Smooth muscle cell of the brain vasculature (primary cell): ENCODE measurements at places on chromosomes 7 and 10.

- DNase-seq = no peak
Observed at GRCh38 chr7:129607471-129608120, 3.9 kb upstream of the NRF1 start.

DNA sequence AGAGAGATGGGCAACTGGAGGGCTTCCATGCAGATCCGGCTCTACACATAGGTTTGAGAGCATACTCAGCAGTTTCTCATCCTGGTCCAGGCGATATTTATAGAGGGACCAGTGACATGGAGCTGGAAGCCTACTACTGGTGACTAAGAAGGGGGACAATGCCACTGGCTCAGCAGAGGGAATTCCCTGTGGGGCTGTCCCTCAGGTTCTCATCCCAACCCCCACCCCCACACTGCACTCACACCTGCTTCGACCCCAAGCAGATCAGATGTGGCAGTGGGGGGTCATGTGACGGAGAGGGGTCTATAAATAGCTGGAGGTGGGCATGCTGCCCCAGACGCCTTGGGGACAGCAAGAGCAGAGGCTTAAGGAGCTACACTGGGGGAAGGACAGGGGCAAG is at the start of gene CLCN1:
Gene CLCN1 (plus strand): TSS at position 336 of the 400 bp plus-strand sequence. CDS start 102 bp downstream, outside the sequence.
- DNase-seq = no peak

GRCh38 chr7:91068136-91068795 is 196.0 kb upstream of the FZD1 start:
- no peak for DNase-seq

DNA sequence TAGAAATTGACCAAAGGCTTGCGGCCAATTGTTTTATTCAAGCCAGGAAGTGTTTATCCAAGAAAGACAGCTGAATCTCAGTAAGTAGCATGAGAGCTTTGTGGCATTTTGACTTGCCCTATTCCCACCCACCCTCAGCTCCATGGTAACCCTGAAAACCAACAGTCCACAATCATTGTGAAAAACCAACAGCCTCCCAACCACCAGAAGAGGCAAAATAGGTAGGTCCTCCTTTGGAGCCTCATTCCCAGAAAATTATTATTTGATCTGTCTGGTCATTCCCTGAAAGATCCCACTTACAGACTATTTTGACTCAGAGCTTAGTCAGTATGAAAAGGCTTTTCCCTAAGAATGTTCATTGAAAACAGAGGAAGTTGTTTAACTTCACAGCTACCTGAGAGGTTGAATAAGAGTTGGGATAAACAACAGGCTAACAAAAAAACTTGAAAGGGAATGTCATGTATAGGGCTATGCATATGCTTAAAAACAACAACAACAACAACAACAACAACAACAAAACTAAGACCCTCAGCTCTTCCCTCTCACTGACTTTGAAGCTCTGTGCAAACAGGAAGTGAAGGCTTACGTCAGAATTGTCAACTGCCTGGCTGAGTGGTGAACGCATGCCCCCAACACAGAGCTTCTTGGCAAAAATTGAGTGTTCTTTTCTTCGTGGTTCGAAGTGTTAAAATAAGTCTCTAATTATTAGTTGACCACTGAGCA is 11.2 kb downstream of the KPNA7 start:
- no peak for DNase-seq

DNA sequence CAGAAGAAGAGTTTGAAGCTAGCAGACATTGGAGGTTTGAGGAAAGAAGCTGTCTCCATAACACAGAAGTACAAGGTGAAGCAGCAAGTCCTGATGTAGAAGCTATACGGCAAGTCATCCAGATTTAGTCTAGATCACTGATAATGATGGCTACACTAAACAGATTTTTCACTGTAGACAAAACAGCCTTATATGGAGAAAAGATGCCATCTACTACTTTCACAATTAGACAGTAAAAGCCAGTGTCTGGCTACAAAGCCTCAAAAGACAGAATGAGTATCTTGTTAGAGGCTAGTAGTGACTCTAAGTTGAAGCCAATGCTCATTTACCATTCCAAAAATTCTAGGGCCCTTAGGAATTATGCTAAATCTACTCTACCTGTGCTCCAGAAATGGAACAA is 85.1 kb downstream of the SNX13 start:
- DNase-seq = no peak

DNA sequence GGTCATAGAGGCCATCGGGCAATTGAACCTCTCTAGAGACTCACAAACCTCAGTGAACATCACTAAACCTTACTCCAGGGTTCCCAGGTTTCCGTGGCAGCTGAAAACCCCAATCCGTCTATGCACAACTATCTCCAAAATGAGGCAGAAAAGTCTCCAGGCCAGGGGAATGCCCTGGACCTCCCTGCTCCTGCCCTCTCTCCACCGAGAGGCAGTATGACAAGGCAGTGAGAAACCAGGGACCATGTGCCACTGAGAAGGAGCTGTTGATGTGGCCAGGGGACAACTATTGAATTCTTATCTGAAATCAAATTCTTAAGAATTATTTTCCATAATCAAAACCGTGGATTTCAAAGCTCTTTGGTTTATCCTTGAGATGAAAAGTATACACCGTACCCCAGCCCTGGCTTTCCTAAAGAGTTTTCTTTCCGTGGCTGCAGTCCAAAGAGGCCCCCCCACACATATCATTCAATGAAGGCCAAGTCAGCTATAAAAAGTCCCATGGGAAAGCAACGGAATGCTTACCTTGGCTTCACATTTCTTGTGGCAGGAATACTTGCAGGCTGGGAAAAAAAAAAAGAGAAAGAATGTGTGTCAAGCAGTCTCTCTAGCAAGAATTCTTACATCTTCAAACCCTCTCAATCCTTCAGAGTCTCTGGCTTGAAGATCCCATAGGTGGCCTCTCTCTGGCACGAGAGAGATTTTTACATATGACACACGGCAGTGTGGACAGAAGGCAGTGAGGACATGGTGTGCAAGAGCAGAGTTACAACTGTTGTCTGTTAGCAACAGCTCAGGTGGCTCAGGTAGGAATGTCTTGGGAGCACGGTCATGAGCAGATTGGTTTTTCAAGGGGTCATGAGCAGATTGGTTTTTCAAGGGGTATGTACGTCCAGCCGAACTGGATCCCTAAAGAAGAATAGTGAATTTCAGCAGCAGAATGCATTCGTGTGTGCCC is 75.2 kb downstream of the TNS3 start:
- no peak for DNase-seq

GRCh38 chr10:114631090-114631665 is 26.9 kb downstream of the ABLIM1 start:
- DNase-seq = no peak

GRCh38 chr10:30324448-30325110 is 24.5 kb downstream of the MTPAP start:
- no peak for DNase-seq

- DNase-seq = no peak
Observed at GRCh38 chr10:3233486-3233990, 61.0 kb upstream of the PITRM1 start.

GRCh38 chr7:115582956-115583355 is 447.6 kb downstream of the TFEC start:
- no peak for DNase-seq
